CD4-positive, CD25-positive, alpha-beta regulatory T cell (primary cell): ENCODE measurements at places on chromosomes 6 and 20. TPM values are rescaled to one million over a fixed set of nuclear protein-coding genes. Genes with fewer than 3 reads are reported as not detected.

DNA sequence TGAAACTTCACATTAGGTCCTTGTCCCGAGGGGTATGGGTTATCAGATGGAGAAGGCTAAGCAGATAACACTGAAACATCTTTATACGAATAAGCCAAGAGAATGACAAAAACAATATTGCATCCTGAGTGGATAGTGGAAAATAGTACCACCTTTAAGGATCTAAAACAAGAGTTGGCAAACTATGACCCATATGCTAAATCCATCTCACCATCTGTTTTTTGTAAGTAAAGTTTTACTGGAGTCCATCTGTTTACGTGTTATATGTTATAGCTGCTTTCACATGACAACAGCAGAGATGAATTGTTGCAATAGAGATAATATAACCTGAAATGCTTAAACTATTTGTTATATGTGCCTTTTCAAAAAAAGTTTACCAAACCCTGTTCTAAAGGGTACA, 76.1 kb upstream of the TRDN start:
- H3K4me3 ChIP-seq, result no peak overlapping the region
- no peaks in the 10 kb centered on the region for H3K27me3 ChIP-seq

DNA sequence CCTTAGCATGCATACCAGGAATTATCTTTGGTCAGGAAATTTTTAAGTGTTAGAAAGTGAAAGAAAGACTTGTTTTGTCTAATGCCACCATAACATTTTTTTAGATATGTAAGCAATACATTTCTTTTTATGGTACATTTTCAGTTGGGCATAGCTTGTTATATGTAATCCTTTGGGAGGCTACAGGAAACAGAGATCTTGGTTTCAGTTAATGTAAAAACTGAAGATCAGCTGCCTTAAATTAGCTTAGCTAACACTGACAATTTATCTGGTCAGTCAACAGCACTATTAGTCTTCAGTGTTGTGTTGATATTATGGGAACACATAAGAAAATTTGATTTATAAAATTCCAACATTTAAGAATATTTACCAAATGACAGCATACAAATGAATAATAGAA, 78.6 kb upstream of the SMIM8 start:
- H3K4me1 ChIP-seq, result no peaks in the 10 kb centered on the region
- no peak overlapping the region for H3K27ac ChIP-seq
- no peak overlapping the region for H3K4me3 ChIP-seq
- H3K36me3 ChIP-seq, result peaks cover 42% of the 10 kb centered on the region

DNA sequence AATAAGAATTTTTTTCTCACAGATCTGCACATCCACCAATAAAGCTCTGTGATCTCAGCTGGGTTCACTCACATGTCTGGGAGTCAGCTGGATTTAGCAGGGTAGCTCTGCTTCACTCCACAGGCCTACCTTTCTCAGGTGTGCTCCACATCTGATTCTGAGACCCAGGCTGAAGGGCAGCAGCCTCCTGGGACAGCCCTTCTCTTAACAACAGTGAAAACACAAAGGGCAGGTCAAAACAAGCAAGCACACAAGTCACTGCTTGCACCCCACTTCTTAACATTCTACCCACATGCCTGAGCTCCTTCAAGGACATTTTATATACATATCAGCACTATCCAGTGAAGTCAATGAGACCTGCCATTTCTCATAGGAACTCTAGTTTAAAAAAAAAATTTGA, 96.0 kb upstream of the MAP3K4 start:
- no peak overlapping the region for H3K4me3 ChIP-seq
- no peaks in the 10 kb centered on the region for H3K4me1 ChIP-seq
- no peak overlapping the region for H3K27ac ChIP-seq
- DNase-seq, result no peak
- H3K36me3 ChIP-seq, result no peaks in the 10 kb centered on the region
- no peaks in the 10 kb centered on the region for H3K27me3 ChIP-seq

GRCh38 chr6:169571123-169571962, 130.5 kb downstream of the WDR27 start:
- H3K4me3 ChIP-seq, result no peak overlapping the region
- no peak overlapping the region for H3K27ac ChIP-seq
- no peaks in the 10 kb centered on the region for H3K36me3 ChIP-seq

GRCh38 chr6:15874326-15874725, 211.5 kb upstream of the DTNBP1 start:
- no peaks in the 10 kb centered on the region for H3K36me3 ChIP-seq
- DNase-seq, result no peak
- no peak overlapping the region for H3K4me3 ChIP-seq

- H3K4me1 ChIP-seq, result no peaks in the 10 kb centered on the region
- H3K27me3 ChIP-seq, result no peaks in the 10 kb centered on the region
- DNase-seq, result no peak
- H3K27ac ChIP-seq, result no peak overlapping the region
- no peak overlapping the region for H3K4me3 ChIP-seq
These were observed 166.3 kb upstream of the EEF1E1 start for GRCh38 chr6:8268606-8269005.

- DNase-seq, result peak; percentile 78
- no peaks in the 10 kb centered on the region for H3K36me3 ChIP-seq
- no peak overlapping the region for H3K4me3 ChIP-seq
- no peaks in the 10 kb centered on the region for H3K27me3 ChIP-seq
- H3K27ac ChIP-seq, result no peak overlapping the region
These were observed 28.4 kb downstream of the LYRM2 start for GRCh38 chr6:89610149-89610642.

- H3K27me3 ChIP-seq, result no peaks in the 10 kb centered on the region
- H3K36me3 ChIP-seq, result no peaks in the 10 kb centered on the region
- no peak for DNase-seq
- no peaks in the 10 kb centered on the region for H3K4me1 ChIP-seq
These were observed 359.9 kb upstream of the EPHA7 start for GRCh38 chr6:93779086-93779841.

GRCh38 chr20:45337367-45338120, 10.7 kb downstream of the SDC4 start:
- H3K4me1 ChIP-seq, result peaks cover 3% of the 10 kb centered on the region
- peaks cover 2% of the 10 kb centered on the region for H3K36me3 ChIP-seq

- peaks cover 7% of the 10 kb centered on the region for H3K27me3 ChIP-seq
- H3K27ac ChIP-seq, result no peak overlapping the region
- no peak overlapping the region for H3K4me3 ChIP-seq
- no peaks in the 10 kb centered on the region for H3K36me3 ChIP-seq
- DNase-seq, result no peak
These were observed 726 bp upstream of the EMILIN3 start for GRCh38 chr20:41367393-41367695.

DNA sequence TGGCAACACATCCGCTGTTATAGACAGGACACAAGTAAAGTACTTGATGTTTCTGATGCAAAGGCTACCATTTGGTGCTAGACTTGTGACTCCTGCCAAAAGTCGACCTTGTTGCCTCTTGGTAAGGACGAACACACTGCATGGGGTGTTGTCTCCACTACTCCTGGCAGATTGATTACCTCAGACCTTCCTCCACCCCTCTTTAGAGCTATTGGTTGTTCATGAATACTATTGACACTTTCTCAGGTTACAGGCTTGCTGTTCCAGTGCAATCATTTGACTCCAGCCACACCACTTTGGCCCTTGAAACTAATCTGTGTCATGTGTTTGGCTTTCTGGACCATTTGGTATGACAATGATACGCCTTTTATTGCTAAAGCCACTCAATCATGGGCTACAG, 62.3 kb downstream of the TRMT11 start:
- H3K4me1 ChIP-seq, result no peaks in the 10 kb centered on the region
- H3K27ac ChIP-seq, result no peak overlapping the region
- no peak for DNase-seq
- no peak overlapping the region for H3K4me3 ChIP-seq

Gene LAMA5
- total RNA-seq, result 0.91 TPM

Gene RNF217
- total RNA-seq, result 0.12 TPM

Gene SIGLEC1
- total RNA-seq, result not detected

Gene CGA
- total RNA-seq, result 0.62 TPM

Gene TMEM170B
- total RNA-seq, result 0.27 TPM
